CD4-positive, alpha-beta T cell treated with Interleukin-6 at 100 ng/mL for 8 hours (primary cell): ENCODE measurements at places on chromosomes 4 and X.

DNA sequence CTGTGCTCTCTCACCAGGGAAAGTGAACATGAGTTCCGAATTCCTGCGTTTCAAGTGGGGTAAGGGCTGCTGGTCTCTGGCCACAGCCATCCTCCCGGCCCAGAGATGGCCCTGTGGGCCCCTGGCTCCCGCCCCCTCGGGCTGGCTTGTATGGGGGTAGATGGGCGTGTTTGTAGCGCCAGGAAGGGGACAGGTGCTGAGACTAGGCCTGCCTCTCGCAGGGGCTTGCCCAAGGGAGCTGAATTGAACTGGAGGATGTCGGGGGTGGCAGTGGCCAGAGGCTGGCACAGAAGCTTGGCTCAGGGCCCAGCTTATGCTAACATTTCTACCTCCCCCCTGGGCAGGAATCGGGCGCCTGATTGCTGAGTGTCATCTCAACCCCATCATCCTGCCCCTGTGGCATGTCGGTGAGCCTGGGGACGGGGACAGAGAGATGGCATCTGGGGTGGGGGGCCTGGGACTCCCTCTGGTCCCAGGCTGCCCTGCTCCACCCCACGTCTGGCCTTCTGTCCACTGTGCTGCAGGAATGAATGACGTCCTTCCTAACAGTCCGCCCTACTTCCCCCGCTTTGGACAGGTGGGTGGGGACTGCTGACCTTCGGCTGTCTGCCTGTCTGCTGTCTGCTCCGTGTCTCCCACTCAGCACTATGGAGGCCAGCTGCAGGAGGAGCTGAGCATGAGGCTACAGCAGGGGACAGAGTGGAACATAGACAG is 8.5 kb downstream of the TAFAZZIN start:
- DNase-seq, result no peak

GRCh38 chrX:110407910-110408545 is 49.4 kb downstream of the RTL9 start:
- DNase-seq, result peak; percentile 60

DNA sequence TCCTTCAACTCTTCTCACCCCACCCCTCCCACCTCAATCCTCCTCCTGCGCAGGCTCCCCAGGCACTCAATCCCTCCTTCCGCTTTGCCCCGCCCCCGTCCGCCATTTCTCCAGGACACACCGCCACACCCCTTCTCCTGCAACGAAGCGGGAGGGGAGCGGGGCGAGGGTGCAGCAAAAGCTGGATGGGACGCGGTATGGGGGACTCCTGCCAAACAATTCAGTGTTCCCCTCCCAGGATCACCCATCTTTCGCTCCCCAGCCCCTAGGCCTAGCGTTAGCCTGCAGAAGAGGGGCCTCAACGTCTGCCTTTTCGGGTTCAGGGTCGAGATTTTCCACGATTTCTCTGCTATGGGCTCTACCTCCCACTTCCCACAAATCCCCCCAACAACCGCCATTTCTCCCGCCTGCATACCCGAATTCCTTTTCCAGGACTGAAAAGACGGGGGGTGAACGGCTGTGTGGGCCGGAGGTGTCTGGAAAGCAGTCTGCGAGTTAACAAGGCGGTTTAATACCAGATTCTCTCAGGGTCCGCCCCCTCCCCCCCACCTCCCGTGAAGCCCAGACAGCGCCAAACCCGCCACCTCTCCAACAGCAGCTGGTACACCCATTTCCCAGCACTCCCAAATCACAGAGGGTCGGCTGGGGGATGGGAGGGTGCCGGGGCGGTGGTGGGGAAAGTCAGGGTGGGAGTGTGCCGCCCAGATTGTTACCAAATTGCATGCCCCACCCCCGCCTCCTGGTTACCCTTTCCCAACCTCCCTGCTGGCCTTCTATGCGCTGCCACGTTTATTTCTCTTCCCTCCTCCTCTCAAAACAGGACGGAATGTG is 774 bp downstream of the ARMCX2 start:
- peak; percentile 55 for DNase-seq

DNA sequence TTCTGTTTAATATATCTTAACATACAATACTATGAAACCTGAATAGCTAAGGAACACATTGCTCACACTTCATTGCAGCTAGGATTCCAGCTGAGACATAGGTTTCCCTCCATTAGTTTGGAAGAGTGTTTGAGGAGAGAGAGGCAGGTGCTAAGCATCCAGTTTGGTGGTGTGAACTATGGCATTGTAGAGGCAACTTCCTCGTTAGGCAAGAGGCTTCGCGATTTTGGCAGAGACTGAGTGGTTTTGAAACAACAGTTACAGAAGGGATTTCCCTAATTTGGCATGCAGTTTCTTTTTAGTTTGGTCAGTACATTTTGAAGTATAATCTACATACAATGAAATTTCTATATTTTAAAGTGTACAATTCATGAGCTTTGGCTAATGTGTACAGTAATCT is 117.1 kb upstream of the BMP3 start:
- no peak for DNase-seq

GRCh38 chr4:1714303-1715001 is 2.3 kb upstream of the SLBP start:
- no peak for DNase-seq

GRCh38 chrX:30864383-30864785 is 24.7 kb downstream of the TAB3 start:
- no peak for DNase-seq
